ENCODE measurements at places on chromosomes 6 and 20.
A peak's percentile ranks its signal among the peaks of the same experiment; 100 is the strongest.

GRCh38 chr6:39818695-39819094 lies 26.5 kb downstream of the DAAM2 start:
- no peak for DNase-seq

GRCh38 chr6:160349020-160349441 lies 853 bp downstream of the SLC22A3 start:
- no peak for DNase-seq

GRCh38 chr20:63265891-63266515 lies 6.6 kb upstream of the ARFGAP1 start:
- no peak for DNase-seq

GRCh38 chr20:33917831-33918525 lies 75.7 kb upstream of the RALY start:
- no peak for DNase-seq

DNA sequence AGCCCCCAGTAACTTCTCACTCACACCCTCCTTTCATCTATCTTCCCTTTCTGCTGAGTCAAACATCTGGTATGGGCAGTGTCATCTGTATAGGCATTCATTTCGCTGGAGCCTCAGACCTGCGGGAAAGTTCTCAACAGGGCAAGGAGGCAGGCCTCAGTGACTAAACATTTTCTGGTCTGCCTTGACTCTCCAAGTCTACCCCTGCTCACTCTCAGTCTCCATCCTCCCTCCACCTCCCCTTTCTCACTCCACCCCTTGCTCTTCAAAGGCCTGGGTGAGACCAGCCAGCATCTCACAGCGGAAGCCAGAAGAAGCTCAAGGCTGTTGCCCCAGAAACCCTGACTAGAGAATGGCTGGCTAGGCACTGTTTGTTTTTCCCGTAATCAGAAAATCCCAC lies 105.0 kb upstream of the BEND6 start:
- no peak for DNase-seq

DNA sequence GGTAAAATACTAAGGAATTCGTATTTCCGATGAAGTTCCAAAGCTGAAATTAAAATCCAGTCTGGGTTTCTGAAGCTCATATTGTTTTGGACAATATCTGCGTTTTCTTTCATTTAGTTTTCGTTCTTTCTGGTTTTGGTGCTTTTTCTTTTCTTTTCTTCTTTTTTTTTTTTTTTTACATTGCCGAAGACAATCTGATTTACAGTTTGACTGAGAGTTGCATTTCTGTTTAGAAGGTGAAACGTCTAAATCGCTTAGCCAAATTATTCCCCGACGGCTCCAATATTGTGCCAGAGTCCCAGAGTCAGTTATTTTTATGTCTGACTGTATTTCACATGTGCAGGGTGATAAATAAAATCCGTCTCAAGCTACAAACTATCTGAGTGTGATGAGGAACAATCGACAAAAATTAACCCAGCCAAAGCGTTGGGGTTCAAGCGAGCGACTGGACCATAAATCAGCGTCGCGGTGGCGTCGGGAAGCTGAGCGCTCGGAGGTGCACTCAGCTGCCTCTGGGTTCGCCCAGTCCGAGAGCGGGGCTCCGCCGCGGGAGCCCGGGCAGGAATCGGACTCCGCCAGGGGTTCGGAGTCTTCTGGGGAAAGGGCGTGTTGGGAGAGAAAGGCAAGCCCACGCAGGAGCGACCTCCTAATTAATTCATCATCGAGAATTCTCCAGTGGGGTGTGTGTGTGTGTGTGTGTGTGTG lies 8.2 kb upstream of the TBX18 start:
- no peak for DNase-seq

DNA sequence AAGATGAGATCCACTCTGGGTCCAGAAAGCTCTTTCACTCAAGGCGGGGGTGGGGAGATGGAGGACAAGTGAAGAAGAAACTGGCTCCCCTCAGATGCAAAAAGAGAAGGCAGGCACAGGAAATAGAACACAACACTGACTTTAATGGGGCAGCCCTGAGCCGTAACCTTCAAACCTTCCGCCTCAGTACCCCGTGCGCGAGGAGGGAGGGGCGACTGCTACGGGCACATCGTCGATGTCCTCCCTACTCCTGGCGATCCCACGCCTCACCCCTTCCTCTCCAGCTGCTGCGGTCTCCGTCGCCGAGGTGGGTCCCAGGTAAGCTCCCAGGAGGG lies 3.9 kb downstream of the SPEF1 start:
- DNase-seq, result no peak

DNA sequence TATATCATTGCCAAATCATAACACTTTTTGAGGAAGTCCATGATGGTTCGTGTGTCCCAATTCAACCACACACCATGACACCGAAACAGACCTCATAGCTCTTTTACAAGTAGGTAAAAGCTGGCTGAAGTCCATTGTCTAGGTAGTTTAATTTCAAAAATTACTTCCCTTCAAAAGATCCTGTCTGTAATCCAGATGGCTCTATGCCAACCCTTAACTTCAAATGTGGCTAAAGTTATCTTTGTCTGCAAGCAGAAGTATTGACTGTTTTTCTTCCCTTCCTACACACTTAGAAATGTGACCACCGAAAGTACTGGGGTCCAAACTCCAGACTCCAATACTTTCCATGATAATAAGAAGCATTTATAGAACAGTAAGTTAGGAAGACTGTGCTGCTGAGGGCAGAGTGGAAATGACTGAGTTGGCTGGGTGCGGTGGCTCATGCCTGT lies 8.3 kb upstream of the TIAM2 start:
- DNase-seq, result no peak

DNA sequence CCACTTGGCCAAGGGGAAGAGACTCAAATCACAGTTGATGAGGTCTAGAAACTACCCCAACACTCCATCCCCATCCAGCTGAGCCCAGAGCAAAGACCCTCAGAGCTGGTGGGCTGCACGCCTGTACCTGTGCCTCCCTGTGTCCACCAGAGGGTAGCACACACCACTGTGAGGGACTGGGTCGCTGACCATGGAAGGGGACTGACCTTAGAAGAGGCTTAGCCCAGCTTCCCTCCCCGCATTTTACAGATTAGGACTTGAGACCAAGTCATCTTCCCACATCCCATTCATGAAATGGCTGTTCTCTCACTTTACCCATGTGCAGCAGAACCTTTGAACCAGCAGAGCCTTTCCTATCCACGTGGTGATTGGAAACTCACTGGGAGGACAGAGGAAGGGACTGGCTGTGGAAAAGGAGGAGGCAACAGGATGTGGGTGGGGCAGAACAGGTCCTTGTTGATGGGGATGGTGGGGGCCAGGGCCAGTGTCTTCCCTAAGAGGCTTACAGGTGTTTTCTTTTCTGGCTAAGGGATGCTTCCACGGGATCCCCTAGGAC lies 44.3 kb downstream of the CPXM1 start:
- no peak for DNase-seq

- DNase-seq, result peak; percentile 70
Measured at GRCh38 chr6:31128093-31128676, 7.9 kb upstream of the CDSN start.

GRCh38 chr20:40607927-40608326 lies 81.1 kb downstream of the MAFB start:
- no peak for DNase-seq

All from progenitor cell of endocrine pancreas (in vitro differentiated cells).